ENCODE measurements at places on chromosomes 7 and 10.

DNA sequence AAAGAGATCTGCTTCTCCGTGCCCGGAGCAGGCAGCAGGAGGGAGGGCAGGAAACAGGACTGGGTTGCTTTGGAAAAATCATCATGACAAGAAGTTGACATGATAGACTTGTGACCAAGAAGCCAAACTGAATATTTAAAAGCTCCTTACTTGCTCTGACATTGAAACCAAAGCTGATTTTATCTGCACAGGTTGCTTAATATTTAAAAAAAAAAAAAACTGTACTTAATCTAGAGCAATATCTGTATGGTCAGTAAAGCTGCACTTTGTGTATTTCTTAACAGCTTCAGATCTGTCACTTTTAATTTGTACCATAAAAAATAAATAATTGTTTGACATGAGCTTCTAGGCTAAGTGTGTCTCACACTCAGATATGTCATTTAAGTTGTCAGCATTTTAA is 97.9 kb upstream of the YAE1 start:
- no peak for DNase-seq

GRCh38 chr7:15239801-15240200 is 322.0 kb downstream of the AGMO start:
- no peak for DNase-seq

DNA sequence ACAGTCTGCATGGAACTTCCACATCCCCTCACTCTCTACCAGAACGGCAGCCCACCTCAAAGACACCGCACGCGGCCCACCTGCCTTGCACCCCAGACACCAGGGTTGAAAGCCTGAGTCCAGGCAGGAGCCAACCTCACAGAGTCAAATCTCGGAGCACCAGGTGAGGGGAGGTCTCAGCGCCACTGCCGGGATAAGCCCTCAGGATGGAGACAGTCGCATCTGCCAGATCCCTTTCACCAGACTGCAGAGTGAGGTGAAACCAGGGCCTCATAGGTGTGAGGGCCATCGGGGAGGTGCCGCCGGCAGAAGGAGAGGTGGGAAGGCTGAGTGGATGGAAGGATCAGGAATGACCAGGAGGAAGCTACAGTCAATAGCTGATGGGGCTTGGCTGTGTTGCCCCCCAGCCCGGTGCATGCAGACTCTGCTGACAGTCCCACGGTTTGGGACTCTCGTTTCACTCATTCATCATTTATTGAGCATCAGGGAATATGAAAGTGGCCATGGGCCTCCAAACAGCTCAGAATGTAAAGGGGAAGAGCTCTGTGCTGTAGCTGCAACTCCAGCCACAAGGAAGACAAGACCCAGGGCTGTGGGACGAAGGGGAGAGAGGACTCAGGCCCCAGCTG is 315.0 kb downstream of the PTPRN2 start:
- DNase-seq, result no peak

DNA sequence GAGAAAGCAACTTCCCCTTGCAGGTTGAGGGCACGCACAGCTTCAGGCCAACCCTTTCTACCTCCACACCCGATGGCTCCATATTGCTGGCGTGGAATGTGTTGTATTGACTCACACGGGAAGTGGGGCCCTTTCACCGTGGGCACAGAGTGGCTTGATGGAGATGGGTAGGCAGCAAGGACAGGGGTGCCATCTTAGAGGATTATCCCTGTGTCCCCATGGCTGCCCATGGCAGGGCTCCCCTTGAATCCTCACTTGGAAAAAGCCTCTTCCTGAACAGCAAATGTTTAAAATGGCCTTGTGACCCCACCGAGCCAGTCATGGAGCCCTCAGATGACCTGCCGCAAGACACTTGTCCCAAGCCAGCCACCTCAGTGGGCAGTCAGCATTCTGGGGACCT is 31.2 kb downstream of the CXCL12 start:
- no peak for DNase-seq

DNA sequence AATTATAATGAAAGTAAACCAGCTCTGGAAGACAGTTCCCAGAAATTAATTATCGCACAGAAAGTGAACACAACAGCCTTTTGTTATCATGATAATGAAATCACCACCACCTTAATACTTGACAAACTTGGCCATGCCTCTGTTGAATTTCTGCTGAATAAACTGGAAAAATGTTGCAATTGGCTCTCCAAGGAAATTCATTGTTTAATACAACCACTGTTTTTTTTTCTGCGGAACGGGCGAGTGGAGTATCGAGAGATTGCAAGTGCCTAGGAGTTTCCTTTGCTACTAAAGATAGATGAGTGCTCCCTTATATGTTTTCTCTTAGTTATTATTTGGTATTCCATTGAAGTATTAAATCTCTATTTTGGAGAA is 657.0 kb downstream of the SDK1 start:
- DNase-seq, result no peak

- no peak for DNase-seq
Measured at GRCh38 chr7:150838965-150839650, 13.2 kb upstream of the AOC1 start.

- DNase-seq, result no peak
Measured at GRCh38 chr10:130231251-130231741, 95.1 kb downstream of the GLRX3 start.

DNA sequence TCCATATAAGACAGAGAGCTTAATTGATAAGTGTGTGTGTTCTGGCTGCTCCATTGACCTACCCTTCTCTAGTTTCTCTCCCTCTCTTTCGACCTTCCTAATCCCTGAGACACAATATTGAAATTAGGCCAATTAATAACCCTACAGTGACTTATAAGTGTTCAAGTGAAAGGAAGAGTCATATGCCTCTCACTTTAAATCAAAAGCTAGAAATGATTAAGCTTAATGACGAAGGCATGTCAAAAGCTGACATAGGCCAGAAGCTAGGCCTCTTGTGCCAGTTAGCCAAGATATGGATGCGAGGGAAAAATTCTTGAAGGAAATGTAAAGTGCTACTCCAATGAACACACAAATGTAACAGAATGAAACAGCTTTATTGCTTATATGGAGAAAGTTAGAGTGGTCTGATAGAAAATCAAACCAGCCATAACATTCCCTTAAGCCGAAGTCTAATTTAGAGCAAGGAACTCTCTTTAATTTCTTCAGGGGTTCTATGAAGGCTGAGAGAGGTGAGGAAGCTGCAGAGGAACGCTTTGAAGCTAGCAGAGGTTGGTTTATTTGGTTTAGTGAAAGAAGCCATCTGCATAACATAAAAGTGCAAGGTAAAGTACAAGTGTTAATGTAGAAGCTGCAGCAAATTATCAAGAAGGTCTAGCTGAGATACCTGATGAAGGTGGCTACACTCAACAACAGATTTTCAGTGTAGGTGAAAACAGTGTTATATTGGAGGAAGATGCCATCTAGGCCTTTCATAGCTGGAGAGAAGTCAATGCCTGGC is 53.8 kb downstream of the ST7 start:
- DNase-seq, result no peak

DNA sequence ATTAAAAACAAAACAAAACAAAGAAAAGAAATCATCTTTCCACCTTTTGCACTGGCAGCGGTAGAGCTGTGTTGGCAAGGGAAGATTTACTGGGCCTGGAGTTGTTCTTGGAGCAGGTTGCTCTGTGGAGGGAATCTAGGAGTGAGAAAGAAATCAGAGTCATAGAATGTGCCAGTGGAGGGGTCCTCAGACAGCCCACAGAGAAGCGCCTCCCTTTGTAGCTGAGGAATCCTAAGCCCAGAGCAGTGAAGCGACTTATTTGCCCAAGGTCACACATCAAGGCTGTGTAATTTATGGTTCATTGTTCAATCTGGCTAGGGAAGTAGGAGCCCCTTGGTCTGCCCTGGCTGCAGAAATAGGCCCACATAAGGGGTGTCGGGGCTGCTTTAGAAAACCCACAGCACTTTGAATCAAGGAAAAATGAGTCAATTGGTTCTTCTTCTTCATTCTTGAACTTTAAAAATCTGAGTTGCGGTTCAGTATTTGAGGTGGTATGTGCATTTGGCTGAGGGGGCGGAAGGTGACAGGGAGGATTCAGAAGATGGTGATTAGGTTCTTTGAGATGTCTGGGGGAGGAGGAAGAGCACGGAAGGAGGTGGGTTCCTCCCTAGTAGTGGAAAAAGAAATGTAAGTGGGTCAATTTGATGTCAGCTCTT is 253.7 kb downstream of the PTEN start:
- no peak for DNase-seq

DNA sequence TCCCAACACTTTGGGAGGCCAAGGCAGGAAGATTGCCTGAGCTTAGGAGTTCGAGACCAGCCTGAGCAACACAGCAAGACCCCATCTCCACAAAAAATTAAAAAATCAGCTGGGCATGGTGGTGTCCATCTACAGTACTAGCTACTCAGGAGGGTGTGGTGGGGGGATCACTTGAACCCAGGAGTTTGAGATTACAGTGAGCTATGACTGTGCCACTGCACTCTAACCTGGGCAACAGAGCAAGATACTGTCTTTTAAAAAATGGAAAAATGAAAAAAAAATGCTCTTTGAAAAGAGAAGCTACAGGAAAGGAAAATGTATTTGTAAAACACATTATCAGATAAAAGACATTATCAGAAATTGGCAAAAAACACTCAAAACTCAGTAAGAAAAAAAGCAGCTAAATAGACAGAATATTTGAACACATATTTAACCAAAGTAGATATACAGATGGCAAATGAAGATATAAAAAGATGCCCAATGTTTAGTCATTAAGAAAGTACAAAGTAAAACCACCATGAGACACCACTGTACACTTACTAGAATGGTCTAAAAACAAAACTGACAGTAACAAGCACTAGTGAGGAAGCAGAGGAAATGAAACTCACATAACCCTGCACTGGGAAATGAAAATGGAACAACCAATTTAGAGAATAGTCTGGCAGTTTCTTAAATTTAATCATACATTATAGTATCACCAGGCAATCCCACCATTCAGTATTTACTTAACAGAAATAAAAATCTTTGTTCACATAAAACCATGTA is 40.5 kb downstream of the NRBF2 start:
- no peak for DNase-seq

- DNase-seq, result no peak
Measured at GRCh38 chr7:71132377-71133231, 660 bp downstream of the GALNT17 start.

DNA sequence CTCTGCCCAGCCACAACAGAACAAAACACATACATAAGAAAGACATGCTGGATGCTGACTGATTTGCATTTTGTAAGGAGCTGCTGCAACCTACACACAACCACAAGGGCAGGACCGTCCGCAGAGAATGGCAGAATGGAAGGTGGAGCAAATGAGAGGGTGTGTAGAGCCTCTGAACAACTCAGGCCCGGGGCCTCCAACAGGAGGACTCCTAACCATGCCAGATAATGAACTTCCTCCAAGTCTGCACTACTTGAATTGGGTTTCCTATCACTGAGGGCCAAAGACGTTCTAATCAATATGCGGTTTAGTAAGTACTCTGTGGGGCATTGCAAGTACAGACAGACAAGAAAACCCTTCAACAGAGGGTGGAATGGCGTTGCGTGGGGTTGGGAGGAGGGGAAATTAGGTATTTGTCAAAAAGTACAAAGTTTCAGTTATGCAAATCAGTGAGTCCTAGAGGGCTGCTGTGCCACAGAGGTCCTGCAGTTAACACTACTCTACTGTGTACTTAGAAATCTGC is 14.6 kb downstream of the VOPP1 start:
- no peak for DNase-seq

- DNase-seq, result peak; percentile 97
Measured at GRCh38 chr7:102991540-102992214, 78.9 kb downstream of the LRRC17 start.
